ENCODE measurements at places on chromosomes 1 and 21. TPM values are rescaled to one million over a fixed set of nuclear protein-coding genes. Genes with fewer than 3 reads are reported as not detected.

The OR2L3 gene
- not detected for total RNA-seq

The ATAD3A gene
- 37.3 TPM for total RNA-seq

The COL24A1 gene
- not detected for total RNA-seq

The SPRR2B gene
- not detected for total RNA-seq

The NFASC gene
- total RNA-seq: 1.1 TPM

The CFHR5 gene
- not detected for total RNA-seq

The TMCO4 gene
- 8.0 TPM for total RNA-seq

The CRP gene
- not detected for total RNA-seq

The ADAMTSL4 gene
- 4.3 TPM for total RNA-seq

The FAM151A gene
- total RNA-seq: not detected

The TMPRSS2 gene
- total RNA-seq: 0.26 TPM

The ERG gene
- total RNA-seq: not detected

The KCND3 gene
- total RNA-seq: not detected

The LAD1 gene
- 0.70 TPM for total RNA-seq

The CCDC27 gene
- not detected for total RNA-seq

The RPE65 gene
- total RNA-seq: not detected

The WNT3A gene
- total RNA-seq: not detected

The TNFRSF18 gene
- not detected for total RNA-seq

The OR10Z1 gene
- total RNA-seq: not detected

The ATP6V1G3 gene
- not detected for total RNA-seq

The C1QC gene
- total RNA-seq: not detected

The KCNQ4 gene
- 0.24 TPM for total RNA-seq

The CRTC2 gene
- 33.2 TPM for total RNA-seq

The LHX8 gene
- 1.1 TPM for total RNA-seq

The ITLN2 gene
- not detected for total RNA-seq

The GORAB gene
- 6.7 TPM for total RNA-seq
